ENCODE measurements at places on chromosomes 16 and 17.

DNA sequence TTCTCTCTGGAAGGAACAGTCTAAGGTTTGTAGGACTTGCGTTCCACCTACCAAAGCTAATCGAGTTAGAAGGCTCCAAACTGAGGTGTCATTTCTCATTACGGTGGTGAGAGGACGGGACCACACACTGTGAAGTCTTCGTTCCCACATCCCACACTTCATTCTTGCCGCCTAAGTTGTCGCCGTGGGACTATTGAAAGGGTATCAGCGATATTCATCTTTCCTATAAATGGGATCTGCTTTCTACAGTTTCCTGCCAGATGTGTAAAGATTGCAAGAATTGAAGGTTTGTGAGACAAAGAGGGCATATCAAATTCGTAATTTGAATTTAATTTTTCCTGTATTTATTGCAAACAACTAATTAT, 608 bp upstream of the TRIM37 start:
- peaks cover 5% of the 10 kb centered on the region for H3K4me1 ChIP-seq
- no peak for DNase-seq
- peak overlapping the region; percentile 96 for H3K4me3 ChIP-seq
- H3K27ac ChIP-seq = peak overlapping the region; percentile 92
- H3K36me3 ChIP-seq = peaks cover 14% of the 10 kb centered on the region

GRCh38 chr17:46200197-46200596, 7.0 kb upstream of the KANSL1 start:
- no peaks in the 10 kb centered on the region for H3K4me1 ChIP-seq
- no peak for DNase-seq
- no peaks in the 10 kb centered on the region for H3K27me3 ChIP-seq
- H3K27ac ChIP-seq = peak overlapping the region; percentile 26

GRCh38 chr16:86398622-86399021, 111.7 kb upstream of the FOXF1 start:
- H3K27me3 ChIP-seq = no peaks in the 10 kb centered on the region
- no peaks in the 10 kb centered on the region for H3K36me3 ChIP-seq
- no peak for DNase-seq
- H3K4me1 ChIP-seq = peaks cover 11% of the 10 kb centered on the region
- H3K4me3 ChIP-seq = no peak overlapping the region
- no peak overlapping the region for H3K27ac ChIP-seq

DNA sequence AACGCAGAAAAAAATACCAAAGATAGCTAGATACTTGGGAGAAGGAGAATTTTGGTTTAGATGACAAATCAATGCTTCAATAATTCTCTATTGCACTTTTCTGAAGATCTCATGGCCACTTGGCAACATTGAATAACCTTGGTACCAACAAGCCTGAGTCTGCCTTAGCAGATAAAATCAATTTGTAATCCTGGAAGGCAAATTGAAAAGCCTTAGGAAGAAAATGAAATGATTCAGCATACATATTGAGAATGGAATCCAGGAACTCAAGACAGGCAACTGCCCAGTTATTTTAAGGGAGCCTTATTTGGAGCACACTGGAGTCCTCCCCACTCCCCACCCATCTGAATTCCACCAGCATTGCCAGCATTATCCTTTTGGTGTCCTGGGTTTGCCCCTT, 109.3 kb upstream of the SOX9 start:
- DNase-seq = no peak
- no peaks in the 10 kb centered on the region for H3K27me3 ChIP-seq
- H3K4me3 ChIP-seq = no peak overlapping the region
- H3K36me3 ChIP-seq = no peaks in the 10 kb centered on the region
- H3K27ac ChIP-seq = no peak overlapping the region

Measured in GM23338 (cell line).